ENCODE measurements at places on chromosomes 2 and 18.

- H3K27ac ChIP-seq, result no peak overlapping the region
- no peak for DNase-seq
- H3K4me1 ChIP-seq, result peaks cover 3% of the 10 kb centered on the region
- peaks cover 8% of the 10 kb centered on the region for H3K27me3 ChIP-seq
- H3K4me3 ChIP-seq, result no peak overlapping the region
These were observed 6.3 kb downstream of the BOK start for GRCh38 chr2:241564596-241565410.

GRCh38 chr18:23057096-23057495, 78.2 kb upstream of the CABLES1 start:
- no peaks in the 10 kb centered on the region for H3K36me3 ChIP-seq
- H3K4me1 ChIP-seq, result peaks cover 8% of the 10 kb centered on the region
- H3K4me3 ChIP-seq, result no peak overlapping the region
- H3K27ac ChIP-seq, result no peak overlapping the region
- H3K27me3 ChIP-seq, result peaks cover 5% of the 10 kb centered on the region

- no peak overlapping the region for H3K27ac ChIP-seq
- H3K36me3 ChIP-seq, result no peaks in the 10 kb centered on the region
- DNase-seq, result no peak
- H3K27me3 ChIP-seq, result no peaks in the 10 kb centered on the region
These were observed 455.0 kb upstream of the ST6GAL2 start for GRCh38 chr2:107340955-107341354.

- no peaks in the 10 kb centered on the region for H3K27me3 ChIP-seq
- peaks cover 46% of the 10 kb centered on the region for H3K4me1 ChIP-seq
- peak; percentile 44 for DNase-seq
- H3K36me3 ChIP-seq, result peaks cover 14% of the 10 kb centered on the region
- H3K4me3 ChIP-seq, result peak overlapping the region; percentile 36
These were observed 210.3 kb upstream of the RBMS1 start for GRCh38 chr2:160703648-160704585.
